ENCODE measurements at places on chromosomes 3 and 15.

DNA sequence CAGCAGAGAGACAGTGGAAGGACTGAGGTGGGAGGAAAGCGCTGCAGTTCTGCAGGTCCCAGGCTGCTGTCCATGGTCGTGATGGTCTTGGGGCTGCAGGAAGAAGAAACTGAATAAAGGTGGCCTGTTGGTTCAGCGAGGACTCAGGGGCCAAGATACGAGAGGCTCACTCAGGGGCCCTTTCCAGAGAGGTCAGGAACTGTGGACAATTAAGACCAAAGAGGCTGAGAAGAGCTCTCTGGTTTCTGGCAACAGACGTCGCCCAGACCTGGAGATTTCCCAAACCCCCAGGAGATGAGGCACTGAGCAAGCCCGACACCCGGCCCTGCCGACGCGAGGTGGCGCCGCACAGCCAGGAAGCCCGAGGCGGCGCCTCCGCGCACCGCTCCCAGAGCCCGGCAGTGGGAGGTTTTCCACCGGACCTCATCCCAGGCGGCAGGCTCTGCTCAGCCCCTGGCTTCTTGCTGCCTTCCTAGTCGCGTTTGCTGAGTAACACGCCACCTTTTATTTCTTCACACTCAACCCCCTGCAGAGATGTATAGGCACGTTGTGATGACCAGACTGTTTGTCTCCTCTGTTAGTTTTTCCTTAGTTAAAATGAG, 56.4 kb upstream of the ARRDC4 start:
- DNase-seq: peak; percentile 77

DNA sequence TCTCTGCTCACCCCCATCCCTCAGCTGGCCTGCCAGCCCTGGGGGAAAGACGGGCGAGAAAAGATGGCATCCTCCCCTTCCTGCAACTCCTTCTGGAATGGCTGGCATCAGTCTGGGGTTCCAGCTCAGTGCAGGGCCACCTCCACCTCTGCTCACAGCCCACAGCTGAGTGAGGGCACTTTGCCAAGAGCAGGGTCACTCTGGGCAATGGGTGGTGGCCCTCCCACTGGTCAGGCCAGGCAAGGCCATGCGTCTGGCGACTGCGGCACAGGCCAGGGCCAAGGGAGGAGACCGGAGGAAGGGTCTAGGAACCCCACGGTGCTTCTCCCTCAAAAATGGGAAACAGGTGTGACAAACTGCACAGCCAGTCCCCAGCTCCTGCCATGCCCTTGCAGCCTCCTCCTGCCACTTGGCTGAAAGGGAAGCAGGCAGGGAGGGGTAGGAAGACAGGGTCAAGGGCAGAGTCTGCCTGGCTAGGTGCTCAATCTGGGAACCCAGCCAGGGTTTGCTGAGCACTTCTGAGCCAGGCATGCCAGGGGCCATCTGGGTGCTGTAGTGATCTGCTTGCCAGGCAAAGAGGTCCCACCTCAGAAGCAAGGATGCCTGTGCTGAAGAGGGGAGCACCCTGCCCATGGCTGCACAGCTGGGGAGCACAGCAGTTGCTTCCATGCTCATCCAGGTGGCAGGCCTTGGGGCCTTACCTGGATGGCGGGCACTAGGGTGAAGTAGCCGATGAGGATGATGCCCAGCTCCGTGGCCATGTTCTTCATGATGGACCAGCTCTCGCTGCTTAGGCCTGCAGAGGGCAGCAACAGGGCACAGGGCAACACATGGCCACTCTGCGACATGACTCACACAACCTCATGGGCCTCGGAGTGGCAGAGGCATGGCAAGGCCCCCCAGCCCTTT, 41.2 kb downstream of the PTPN23 start:
- no peak for DNase-seq

DNA sequence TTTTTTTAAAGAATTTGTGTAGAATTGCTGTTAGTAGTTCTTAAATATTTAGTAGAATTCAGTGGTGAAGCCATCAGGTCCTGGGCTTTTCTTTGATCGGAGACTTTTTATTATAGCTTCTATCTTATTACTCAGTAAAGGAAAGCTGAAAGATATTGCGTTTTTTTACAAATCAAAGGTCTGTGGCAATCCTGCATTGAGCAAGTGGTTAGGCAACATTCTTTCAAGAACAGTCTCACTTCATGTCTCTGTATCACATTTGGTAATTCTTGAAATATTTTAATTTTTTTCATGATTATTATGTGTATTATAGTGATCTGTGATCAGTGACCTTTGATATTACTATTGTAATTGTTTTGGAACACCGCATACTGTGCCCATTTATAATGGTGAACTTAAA, 140.8 kb downstream of the UNC13C start:
- no peak for DNase-seq

GRCh38 chr3:127848131-127849129, 26.1 kb upstream of the MGLL start:
- no peak for DNase-seq

DNA sequence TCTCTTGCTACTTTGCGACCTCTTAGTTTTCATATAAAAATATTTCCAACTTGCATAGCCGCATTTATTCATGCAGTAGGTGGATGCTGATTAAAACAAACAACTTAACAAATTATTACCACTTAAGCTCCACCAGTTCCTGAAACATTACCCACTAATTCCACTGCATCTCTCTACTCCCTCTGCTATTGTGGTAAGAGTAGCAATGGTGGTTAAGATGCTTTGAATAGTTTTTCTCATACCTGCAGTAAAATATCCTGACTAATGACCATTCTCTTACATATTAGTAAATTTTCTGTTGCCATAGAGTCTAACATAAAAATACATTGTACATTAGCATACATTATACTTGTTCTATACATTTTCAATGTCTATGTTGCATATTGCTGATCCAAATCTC, 397.6 kb upstream of the PLSCR5 start:
- DNase-seq: no peak

DNA sequence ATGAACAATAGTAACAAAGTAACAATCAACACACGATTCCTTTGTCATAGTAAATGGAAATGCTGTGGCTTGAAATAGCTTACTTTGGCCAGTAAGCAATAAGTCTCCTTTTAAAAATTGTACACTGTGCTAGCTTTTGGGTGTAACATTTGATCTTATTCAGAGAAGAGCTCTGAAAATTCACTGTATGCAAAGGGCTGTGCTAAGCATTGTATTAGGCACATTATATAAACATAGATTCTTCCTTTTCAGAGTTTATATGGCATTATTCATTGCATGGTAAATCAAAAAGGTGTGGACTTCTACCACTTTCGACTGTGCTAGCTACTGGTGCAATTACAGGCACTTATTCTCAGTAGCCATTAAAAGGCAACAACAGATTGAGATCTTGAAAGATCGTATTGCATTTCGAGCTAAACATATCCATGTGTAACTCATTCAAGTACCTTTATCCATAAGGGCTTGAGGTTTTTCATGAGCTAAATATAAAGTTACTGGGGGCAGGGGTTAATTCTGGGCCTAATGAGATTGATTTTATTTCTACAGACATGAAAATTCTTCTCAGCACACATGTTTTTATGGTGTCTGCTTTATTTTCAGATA, 246.8 kb downstream of the NR1D2 start:
- no peak for DNase-seq

DNA sequence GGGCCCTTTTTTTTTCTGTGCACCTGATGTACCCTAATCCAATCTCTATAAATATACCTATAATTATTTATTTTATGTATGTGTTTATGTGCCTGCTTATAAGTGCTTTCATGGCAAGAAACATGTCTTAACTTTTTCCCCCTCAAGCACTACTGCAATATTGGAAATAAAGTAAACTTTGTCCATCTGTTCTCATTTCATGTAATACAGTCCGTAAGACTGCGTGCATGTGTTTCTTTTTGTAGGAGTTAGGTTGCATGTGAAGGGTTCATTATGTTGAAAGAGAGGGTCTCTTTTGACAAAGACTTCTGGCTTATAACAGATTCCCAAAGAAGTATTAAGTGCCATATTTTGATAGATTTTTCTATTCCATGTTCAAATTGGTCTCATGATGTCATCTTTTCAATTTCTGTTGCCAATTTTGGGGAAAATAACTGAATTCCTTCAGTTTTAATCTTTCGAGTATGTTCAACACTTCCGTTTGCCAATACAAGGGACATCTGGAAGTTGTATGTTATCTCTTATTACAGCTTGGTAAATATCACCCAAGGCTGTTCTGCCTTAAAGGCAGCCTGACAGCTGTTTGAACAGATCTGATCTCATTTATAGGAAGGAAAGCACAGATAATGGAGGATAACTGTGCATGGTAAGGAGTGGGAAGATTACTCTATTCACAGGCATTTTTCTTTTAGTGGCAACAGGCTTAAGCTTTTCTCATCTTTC, 273.1 kb upstream of the SGO1 start:
- no peak for DNase-seq

DNA sequence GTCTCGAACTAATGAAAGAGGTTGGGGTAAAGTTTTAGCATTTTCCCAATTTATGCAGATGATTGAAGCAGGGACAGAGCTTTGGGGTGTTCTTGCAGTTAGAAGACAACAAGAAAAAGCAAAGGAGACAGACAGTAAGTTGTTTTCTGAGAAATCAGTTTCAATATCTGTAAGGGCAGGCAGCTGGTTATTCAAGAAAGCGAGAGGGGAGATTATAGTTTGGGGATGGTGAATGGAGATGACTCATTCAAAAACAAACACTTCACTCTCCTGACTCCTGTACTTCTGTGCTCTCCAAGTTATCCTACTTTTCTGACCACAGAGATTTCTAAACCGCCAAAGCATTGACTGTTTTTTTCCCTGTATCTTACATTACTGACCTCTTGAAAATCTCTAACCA, 352.0 kb downstream of the GAP43 start:
- no peak for DNase-seq

- peak; percentile 5 for DNase-seq
Observed at GRCh38 chr3:59456852-59457485, 407.1 kb upstream of the CFAP20DC start.

GRCh38 chr15:48112242-48112641, 8.5 kb upstream of the SLC24A5 start:
- peak; percentile 63 for DNase-seq

- DNase-seq: no peak
Observed at GRCh38 chr3:16460273-16460672, 53.2 kb downstream of the RFTN1 start.

DNA sequence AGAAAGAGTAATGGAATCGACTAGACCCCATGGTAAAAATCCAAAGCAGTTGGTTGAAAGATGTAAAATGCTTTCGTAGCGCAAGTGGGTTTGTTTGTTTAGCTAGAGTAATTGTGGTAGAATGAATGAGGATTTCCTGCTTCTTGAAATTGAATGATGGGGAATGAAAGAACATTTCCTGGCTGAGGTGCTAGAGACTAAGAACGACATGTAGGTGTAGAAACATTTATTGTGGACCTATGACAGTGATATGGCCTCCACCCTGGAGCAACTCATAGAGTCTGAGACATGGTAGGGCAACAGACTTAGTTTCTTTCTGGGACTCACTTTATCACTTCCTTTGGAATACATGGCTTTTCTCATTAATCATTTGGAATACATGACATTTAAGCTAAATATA, 467.6 kb upstream of the CFAP20DC start:
- peak; percentile 57 for DNase-seq

GRCh38 chr15:97189162-97189780, 771.2 kb upstream of the ARRDC4 start:
- no peak for DNase-seq

Measured in NCI-H146 (cell line).